ENCODE measurements at places on chromosomes 2 and 18. TPM values are rescaled to one million over a fixed set of nuclear protein-coding genes. Genes with fewer than 3 reads are reported as not detected.

DNA sequence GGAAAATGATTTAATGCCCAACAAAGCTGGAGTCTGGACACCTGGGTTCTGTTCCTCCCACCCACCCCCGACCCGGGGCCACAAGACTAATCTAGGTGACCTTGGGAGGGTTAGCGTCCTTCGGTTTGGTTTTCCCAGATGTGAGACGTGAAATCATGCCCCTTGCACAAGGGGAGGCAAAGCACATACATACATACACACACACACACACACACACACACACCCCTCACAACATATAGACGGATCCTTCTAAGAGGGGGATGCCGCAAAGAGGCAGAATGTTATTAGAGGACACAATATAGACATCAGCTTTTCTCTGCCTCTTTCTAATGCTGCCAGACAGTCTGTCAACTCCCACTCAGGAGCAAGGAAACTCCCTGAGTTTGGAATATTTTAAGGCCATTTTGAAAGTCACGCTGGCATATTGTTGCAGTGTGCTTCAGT lies 616 bp upstream of the RBMS1 start:
- peak; percentile 44 for DNase-seq

DNA sequence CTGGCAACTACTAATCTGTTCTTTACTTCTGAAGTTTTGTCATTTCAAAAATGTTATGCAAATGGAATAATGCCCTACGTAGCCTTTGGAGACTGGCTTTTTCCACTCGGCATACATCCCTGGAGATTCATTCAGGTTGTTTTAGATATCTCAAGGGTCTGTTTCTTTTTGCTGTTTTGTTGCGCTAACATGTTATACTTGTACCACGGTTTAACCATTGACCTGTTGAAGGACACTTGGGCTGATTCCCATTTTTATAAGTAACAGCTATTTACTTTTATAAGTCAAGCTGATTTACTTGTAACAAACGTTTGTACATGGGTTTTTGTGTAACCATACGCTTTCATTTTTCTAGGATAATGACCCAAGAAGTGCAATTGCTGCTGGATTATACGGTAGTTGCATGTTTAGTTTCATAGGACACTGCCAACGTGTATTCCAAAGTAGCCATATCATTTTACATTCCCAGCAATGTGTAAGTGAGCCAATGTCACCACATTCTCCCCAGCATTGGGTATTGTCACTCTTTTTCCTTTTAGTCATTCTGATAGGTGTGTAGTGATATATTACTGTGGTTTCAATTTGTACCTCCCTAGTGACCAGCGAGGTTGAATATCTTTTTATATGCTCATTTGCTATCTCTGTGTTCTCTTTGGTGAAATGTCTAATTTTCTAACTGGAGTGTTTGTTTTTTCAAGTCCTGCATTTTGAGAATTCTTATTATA lies 36.5 kb upstream of the STAT4 start:
- DNase-seq = no peak

DNA sequence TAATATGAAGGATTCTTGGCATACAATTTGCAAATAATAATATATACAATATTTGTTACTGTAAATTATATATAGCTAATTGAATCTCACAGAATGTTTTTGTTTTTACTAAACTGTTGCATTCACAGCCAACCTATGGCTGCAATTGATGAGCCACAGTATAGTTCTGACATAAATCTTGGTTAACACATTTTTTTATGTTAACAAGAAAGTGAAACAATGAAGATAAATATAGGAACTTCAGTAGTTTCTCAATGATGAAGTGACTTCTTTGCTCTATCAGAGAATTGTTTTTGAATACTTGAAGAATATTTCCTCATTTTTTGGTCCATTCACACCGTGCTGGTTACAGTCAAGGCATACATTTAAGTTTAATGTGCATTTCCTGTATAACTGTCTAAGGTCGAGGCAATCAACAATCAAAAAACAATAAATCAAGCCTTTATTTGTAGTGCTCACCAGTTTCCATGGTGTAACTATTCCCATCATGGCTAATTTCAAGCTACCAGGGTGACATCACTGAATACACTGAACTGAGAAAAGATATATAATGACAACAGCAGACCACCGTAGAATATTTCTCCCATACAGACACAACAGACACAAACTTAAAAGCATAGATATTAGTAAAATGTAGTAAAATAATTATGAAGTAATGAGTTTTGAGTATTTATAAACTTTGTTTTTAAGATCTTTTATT lies 12.9 kb upstream of the ETAA1 start:
- no peak for DNase-seq

The LIMS2 gene
- polyA plus RNA-seq = 15.5 TPM

- peak; percentile 11 for DNase-seq
Measured at GRCh38 chr2:3257166-3257565, 120.5 kb downstream of the EIPR1 start.

The EGR4 gene
- not detected for polyA plus RNA-seq

GRCh38 chr18:12391487-12392165 lies 14.6 kb upstream of the AFG3L2 start:
- peak; percentile 50 for DNase-seq

DNA sequence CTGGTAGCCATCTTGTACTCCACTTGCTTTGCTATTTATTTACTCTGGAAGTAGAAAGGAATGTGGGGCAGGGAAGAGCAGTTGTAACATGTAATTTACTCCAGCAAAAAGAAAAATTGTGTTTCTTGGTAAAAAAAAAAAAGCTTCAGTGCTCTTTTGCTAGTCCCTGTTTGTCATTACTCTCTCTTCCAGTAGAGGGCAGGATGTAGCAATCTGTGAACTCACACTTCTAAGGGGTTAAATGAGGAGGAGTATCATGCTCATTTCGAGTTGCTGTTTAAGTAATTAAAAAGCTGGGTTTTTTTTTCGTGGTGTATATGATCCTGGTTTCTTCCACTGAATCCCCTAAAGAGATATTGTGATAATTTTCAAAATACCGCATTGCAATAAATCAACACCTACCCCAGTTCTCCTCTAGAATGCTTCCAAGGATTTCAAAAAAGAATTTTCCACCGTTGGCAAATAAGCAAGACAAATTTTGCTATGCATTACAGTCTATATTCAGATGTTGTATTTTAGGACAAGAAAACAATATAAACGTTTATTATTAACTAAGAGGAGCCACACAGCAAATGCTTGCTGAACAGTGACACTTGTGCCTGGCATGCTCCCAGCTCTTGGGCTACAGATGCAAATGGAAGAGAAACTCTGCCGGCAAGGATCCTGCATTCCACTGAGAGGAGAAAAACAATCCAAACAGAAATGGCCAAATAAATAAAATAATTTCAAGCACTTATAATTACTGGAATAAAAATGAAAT lies 261.6 kb downstream of the ASXL3 start:
- peak; percentile 83 for DNase-seq

- no peak for DNase-seq
Measured at GRCh38 chr18:33914399-33914798, 310.3 kb downstream of the NOL4 start.

GRCh38 chr2:79511320-79511951 lies 1.4 kb upstream of the CTNNA2 start:
- peak; percentile 91 for DNase-seq

DNA sequence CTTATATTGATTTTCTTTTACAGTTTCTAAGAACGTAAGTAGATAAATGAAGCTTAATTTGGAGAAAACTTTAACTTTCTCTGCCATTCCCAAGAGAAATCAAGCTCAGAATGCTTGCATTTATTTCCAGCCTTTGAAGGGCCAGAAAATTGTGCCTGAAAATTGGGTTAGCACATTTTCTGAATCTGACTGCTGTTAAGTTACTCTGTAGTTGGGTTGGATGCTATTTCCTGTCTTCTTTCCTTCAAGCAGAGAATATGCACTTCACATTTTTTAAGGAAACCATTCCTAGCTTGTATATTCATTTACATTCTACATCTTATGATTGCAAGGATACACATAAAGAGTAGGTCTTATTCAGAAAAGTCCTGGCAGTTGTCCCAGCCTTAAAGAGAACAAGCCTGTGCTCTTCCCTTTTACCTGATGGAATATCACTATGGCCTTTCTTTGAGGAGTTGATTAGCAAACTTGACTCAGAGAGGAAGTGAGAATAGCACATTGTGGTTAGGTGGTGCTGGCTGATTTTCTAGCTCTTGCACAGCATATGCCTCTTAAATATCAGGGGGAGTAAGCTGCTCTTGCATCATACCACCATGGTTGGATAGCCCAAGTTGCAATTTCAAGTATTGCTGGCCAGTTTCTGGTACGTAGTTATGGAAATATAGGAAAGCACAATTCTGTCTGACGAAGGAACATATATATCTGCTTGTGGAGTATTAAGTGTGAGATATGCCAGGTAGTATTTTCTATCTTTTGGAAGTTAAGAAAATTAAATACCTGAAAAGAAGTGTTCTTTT lies 133.7 kb downstream of the COMMD1 start:
- DNase-seq = no peak

The HRH4 gene
- polyA plus RNA-seq = 0.17 TPM

The FBLN7 gene
- 13.6 TPM for polyA plus RNA-seq

- no peak for DNase-seq
Measured at GRCh38 chr2:157192445-157193423, 64.8 kb upstream of the GALNT5 start.

- no peak for DNase-seq
Measured at GRCh38 chr2:19536136-19536535, 177.7 kb upstream of the OSR1 start.

The SULT1C4 gene
- 51.7 TPM for polyA plus RNA-seq

The GALNT14 gene
- polyA plus RNA-seq = 47.6 TPM

- no peak for DNase-seq
Measured at GRCh38 chr2:218788529-218789255, 6.7 kb downstream of the CYP27A1 start.

DNA sequence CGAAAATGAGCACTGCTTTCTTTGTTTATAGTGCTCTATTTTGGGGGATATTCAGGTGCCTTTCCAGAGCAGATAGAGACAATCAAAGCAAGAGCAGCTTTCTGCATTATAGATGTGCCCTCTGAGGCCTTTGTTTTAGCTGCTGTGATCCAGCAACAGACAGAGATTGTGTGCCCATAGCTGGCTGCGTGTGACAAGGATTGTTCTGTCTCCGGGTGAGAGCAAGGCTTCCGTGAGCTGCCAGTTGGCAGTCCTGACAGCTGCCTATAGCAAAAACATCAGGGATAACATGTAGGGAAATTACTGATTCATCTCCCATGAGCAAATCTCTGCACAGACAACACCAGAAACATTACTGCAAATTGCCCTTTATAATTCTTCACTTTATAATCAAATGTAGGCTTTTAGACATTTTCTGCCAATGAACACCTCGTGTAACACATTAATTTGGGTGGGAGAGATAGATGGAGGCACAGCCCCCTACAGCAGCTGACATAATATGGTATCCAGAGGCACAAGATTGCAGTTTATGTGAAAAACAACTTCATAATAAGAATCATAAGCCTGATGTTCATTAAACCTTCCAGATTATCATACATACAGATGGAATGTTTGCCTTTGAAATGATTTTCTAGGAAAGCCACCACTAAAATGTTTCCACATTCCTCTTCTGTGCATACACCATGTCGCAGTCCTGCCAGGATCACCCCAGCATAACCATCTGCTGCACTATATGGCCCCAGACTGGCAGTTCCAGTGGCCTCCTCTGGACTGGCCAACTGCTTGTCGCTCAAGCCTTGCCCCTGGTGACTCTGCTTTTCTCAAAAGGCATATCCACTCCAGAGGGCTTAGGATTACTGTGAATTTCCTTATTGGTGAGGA lies 131.2 kb downstream of the TRIB2 start:
- no peak for DNase-seq

The PTPRM gene
- 107 TPM for polyA plus RNA-seq

The ADI1 gene
- 72.0 TPM for polyA plus RNA-seq

GRCh38 chr18:10949655-10950054 lies 199.7 kb downstream of the PIEZO2 start:
- DNase-seq = no peak

- DNase-seq = no peak
Measured at GRCh38 chr2:43191947-43192516, 34.4 kb downstream of the ZFP36L2 start.

GRCh38 chr2:128692895-128693742 lies 374.5 kb upstream of the HS6ST1 start:
- no peak for DNase-seq

The TEX44 gene
- not detected for polyA plus RNA-seq

DNA sequence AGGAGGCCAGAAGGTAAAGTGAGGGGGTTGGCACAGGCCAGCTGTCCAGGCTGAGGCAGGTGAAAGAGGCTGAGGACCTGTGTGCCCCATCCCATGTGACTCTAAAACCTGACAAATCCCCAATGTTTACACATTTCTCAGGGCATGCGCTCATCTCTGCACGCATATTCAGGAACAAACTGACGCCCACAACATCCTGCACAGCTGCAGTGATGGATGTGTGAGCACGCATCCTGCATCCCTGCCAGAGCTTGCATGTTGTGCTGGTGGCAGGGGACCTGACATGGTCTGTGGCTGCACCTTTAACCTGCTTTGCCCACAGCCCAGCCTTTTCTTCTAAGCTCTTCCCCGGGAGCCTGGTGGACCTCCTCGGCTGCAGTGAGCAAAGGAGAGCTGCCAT lies 83.1 kb downstream of the FBXO15 start:
- DNase-seq = no peak
